DMS79 (cell line): ENCODE measurements at places on chromosomes 2 and 18.
A peak's percentile ranks its signal among the peaks of the same experiment; 100 is the strongest.

- peak; percentile 49 for DNase-seq
Measured at GRCh38 chr2:86037141-86037794, 68.4 kb downstream of the POLR1A start.

DNA sequence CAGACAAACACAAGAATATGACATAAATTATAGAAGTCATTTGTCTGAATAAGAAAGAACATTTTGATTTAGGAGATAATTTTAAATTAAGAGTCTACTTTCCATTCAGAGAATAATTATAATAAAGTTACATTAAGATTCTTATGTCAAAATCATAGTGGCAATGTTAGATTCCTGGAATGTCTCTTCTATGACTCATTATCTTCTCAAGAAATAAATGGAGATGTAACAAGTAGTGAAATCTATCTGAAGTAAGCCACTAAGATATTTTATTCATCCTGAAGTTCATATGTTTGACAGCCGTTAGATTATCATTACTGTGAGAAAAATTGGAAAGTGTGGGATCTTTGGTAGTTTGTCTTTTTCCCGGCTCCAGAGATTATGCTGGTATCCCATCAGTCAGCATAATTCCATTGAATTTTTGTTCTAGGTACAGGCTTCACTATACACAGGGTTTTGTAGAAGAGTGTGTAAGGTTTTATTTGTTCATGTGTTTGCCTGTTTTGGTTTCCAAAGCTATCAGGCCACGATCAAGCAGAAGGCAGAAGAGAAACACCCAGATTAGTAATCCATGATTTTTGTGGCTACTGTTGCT is 1246.6 kb upstream of the LRRTM1 start:
- DNase-seq: no peak

DNA sequence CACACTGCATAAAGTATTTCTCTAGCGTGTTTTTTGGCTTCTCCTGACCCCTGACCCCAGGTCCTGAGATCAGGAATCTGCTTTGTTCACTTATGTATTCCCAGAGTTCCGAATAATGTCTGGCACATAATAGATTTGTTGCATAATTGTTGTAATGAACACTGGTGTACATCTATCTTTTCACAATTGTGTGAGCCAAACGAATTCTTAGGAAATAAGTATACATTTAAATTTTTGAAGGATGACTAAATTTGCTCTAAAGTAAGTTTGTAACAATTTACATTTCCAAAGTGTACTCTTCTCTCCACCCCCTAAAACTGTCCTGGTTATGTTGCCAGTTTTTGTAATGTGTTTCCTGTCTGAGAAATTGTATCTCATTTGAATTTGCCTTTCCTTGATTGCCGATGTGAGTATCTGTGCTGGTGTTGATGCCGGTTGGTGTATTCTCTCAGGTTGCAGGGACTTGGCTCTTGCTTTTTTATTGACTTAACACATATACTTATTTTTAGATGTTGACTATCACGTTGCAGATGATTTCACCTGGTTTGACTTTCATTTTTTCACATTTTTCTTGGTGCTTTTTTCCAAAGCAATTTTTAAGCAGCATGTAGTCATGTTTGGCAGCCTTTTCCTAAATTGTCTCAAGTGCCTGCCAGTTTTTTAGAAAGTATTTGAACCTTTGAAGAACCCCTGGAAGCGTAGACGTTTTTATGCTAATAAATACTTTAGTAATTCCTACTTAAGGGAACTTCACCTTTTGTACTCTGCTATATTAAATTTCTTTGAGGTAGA is 16.1 kb upstream of the FARP2 start:
- DNase-seq: no peak

GRCh38 chr2:133400411-133400810 is 167.9 kb downstream of the NCKAP5 start:
- no peak for DNase-seq
